ENCODE measurements at places on chromosomes 13 and 19.
A peak's percentile ranks its signal among the peaks of the same experiment; 100 is the strongest.

DNA sequence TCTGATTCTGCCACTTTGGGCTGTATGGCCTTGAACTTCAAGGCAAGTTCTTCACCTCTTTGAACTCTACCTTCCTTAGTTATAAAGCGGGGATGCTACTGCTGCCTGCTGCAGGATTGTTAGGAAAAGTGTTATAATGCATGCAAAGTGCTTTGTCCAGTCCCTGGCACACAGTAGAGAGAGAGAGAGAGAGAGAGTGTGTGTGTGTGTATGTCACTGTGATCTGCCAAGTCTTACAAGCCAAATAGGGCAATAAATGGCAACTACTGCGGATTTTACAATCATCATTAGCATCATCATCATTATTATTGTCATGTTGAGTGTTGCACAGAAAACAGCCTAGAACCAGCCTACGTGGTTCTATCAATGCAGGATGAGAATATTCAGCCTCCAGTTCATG is 136.1 kb downstream of the ZDHHC20 start:
- no peak for DNase-seq

GRCh38 chr19:39196320-39196719 is 444 bp upstream of the NCCRP1 start:
- no peak for DNase-seq

DNA sequence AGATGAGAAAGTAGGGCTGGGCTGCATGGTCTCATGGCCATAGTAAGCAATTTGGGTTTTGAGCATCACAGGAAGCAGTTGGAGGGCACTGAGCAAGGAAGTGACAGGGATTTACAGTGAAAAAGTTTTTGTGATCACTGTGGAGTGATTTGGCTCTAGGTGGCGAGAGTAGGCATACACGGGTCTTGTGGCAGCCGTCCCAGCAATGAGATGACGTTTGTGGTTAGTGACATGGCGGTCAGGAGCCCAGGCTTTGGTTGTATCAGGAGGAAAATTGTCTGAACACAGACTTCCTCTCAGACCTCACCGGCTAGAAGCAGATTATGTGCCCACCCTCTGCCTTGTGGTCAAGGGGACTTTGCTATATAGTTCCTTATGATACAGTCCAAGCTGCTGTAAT is 3.3 kb downstream of the ZNF444 start:
- no peak for DNase-seq

DNA sequence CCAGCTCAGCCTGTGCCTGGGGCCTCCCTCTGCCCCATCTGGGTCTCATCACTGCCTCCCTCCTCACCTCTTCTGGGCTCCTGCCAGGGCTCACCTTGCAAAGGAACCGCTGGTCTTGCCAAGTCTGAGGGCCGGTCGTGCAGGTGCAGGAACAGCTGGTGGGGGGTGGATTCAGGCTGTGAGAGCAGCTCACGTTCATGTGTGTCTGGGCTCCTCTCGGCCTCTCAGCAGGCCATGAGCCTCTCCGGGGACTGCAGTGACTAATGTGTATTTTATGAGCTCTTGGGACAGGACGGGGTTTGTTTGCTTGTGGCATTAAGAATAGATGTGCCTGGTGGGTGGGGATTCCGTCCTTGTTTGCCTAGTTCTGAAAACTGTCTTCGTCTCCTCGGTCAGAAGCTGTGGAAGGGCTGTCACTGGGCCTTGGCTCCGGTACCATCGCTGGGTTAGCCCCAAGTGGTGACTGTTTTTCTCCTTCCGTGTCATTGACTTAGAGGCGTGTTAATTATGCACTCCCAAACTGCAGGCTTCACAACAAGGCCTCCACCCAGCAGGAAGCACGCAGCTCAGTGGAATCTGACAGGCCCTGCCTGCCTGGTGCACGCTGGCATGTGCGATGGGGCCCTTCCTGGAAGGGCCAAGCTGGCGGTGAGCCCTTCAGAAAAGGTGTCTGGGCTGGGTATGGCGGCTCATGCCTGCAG is 77.6 kb downstream of the KDM4B start:
- peak; percentile 98 for DNase-seq

GRCh38 chr19:3084943-3085342 is 9.2 kb upstream of the GNA11 start:
- DNase-seq: no peak

DNA sequence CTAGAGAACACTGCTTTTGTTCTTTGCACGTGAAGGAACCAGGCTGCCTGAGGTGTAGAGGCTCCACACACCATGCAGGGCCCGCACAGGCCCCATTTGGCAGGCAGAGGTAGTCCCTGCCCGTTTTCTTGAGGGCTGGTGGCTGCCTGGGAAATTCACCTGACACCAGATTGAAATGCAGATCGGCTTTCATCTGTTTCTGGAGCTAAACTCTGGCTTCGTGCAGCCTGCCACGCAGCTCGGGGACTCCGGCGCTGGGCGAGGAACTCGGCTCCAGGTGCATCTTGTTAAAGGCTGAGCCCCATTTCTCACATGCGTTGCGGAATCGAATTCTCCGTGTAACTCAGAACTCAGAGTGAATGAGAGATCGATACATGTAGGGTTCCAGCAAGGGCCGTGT is 37.7 kb downstream of the ATP11A start:
- no peak for DNase-seq

- no peak for DNase-seq
Measured at GRCh38 chr13:23658929-23659541, 88.8 kb downstream of the TNFRSF19 start.

- no peak for DNase-seq
Measured at GRCh38 chr13:39110518-39111097, 72.4 kb downstream of the NHLRC3 start.

DNA sequence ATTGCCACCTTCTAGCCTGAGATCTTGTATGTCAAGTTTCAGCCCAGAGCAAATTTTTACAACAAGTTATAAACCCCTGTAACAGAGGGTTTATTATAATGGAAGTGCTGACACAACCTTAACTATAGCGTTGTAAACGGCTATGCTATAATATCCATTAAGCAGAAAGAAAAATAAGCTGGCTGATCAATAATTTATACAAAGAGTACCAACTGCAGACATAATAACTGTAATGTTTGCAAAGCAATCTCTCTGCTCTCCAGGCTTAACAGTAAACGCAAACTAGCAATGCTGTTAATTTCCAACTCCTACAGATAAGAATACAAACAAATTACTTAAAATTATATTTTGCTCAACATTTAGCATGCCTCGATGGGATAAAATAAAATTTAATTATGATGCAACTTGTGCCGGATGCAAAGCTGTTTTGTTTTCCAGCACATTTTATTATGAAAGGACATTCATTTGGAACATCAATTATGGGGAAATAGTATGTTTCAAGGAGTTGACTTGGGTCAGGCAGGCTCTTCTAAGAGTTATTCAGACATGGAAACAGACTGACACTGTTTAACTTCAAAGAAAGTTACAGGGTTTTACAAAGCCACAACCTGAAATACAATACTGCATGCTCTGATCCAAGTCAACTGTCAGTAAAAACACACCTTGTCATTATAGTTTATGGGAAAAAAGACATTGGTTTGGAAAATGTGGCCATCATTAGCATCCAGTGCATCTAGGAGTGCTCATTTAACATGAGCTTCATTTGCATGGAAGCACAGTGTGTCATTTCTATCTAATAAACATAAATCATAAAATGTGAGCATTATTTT is 6.6 kb upstream of the DACH1 start:
- DNase-seq: no peak

GRCh38 chr13:95217920-95218830 is 83.1 kb downstream of the ABCC4 start:
- DNase-seq: peak; percentile 29

DNA sequence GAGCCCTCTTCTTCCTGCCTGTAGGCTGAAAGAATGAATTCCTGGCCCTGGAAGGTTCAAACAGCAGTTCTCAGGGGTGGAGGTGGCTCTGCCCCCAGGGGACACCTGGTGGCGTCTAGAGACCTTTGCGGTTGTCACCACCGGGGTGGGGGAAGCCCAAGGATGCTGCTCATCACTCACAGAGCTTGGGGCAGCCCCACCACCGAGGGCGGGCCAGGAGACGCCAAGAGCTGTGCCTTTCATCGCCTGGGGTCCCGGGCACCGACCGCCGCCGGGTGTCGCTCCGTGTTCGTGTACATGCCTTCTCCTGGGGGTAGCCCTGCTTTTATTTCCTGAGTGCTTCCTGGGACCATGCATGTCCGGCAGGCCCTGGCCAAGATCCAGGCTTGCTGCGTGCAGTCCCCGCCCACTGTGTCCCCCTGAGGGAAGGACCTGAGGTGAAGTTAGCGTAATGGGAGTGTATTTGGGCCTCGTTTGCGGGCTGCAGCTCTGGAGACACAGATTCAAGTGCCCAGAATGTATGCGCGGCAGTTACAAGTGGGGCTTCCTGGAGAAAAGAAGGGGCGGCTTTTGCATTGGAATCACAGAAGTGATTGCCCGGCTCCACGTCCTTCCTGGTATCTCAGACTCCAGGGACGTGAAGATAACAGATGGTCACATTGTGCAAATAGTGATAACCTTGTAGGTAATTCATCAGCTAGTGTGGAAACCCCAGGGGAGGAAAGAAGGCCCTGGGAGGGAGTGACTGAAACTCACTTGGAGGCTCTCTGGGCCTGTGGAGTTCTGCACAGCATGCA is 7.8 kb downstream of the DOT1L start:
- DNase-seq: peak; percentile 23

GRCh38 chr13:50664951-50665350 is 178.5 kb downstream of the DLEU7 start:
- DNase-seq: no peak

GRCh38 chr19:16244091-16244490 is 46.4 kb downstream of the AP1M1 start:
- no peak for DNase-seq

DNA sequence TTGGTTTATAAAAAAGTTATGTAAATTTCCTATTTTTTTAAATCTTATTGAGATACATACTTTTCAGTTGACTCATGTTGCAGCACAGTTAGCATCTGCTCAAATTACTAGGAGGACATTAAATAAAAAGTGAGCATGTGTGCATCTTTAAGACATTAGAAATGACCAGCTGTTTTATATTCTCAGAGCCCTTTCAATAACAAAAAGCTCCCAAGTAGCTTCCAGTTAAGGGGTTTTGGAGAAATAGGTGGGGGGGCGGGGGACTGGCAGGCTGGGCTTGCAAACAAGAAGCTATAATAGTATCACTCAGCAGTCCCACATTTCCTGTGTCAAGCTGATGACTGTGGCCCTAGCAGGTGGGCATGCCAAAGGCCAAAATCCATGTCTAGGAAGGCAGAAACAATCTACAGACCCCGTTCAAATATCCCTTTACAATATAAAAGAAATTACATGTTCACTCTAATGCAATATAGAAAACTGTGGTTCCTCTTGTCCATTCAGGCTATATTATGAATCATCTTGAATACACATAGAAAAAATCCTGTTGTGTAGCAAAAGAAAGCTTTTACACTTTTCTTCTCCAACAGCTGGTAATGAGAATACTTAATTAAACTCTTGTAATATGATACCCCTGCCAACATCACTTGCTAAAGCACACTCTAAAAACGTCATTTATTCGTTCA is 1713.2 kb upstream of the SLC10A2 start:
- DNase-seq: no peak

DNA sequence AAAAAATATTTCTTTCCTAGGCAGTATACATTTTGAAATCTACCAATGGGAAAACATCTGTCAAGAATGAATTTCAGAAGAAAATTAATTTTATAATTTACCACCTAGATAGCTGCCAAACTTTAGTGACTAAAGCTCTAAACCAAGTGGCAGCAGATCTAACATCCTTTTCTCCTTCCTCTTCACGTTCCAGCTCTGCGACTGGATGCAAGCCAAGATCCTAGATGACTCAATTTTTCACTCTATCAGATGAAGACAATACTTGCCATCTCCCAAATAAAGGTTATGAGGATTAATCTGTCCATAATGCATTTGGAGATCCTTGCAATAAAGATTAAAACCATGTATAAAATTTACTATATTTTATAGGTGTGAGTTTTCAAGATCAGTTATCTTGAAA is 66.7 kb upstream of the MIR17HG start:
- DNase-seq: no peak

DNA sequence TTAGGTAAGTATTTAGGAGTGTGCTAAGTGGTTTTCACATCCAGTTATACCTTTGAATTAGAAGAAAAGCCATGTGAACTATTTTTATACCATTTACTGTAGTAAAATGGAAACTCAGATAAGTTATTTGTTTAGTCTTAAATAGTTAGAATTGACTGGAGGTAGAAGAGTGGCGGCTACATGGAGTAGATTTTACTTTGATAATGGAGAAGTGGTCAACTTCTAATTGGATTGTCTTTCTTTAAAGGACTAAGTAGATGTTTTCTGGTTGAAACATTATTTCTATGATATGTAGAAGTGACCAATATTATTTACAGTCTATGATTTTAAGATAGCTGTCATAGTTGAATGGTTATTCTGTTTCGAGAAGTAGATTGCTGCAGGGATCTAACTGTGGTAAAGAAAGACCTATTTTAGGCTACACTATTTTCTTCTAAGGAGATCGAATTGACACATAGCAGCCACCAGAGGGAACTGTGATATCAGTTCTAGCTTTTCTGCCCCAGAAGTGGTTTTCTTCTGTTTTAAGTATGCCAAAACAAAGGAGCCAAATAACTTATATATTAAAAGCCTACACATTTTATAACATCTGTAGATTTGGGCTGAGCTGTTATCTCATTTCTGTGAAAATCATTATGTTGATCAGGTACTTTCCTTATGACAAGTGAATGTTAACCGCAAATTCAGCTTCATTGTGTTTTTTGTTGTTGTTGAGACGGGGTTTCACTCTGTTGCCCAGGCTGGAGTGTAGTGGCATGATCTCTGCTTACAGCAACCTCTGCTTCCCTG is 26.1 kb downstream of the ZMYM2 start:
- DNase-seq: no peak

DNA sequence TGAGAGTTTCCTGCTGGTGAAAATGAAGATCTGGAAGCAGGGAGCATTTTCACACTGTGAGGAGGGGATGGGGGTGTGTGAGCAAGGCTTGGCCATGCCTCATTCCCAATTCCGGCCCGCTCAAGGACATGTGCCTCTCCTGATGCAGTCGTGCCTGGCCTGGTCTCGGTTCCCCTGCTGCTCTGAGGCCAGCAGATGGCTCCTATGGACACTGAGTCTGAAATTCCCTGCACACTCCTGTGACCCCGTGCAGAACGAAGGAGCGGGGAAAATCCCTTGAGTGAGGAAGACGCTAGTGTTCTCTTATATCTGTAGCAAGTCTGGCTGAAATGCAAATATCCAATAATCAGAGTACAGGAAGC is 363 bp upstream of the ZNF763 start:
- DNase-seq: no peak

GRCh38 chr13:32911506-32911905 is 104.7 kb upstream of the KL start:
- DNase-seq: peak; percentile 74
